Activated CD4-positive, alpha-beta T cell treated with anti-CD3 and anti-CD28 coated beads for 36 hours (primary cell): ENCODE measurements at places on chromosomes 4 and X.
A peak's percentile ranks its signal among the peaks of the same experiment; 100 is the strongest.

DNA sequence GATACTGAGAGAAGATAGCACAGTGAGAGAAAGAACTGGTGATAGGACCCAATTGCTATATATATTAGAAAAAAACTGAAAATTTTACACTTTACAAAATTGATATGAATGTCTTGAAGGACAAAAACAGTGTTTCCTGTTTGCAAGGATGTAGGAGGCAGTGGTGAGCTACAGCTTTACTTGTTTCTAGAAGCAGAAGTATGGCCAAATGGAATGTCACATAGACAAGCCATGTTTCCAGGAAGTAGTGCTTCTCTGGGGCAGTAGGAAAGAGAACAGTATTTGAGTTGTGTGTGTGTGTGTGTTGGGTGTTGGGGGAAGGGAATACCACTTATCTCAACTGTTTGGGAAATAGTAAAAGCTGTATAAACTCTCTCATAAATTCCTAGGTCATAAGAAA is 60.9 kb upstream of the IBSP start:
- no peak for DNase-seq
- H3K4me1 ChIP-seq, result no peaks in the 10 kb centered on the region
- H3K36me3 ChIP-seq, result no peaks in the 10 kb centered on the region
- no peak overlapping the region for H3K27ac ChIP-seq

DNA sequence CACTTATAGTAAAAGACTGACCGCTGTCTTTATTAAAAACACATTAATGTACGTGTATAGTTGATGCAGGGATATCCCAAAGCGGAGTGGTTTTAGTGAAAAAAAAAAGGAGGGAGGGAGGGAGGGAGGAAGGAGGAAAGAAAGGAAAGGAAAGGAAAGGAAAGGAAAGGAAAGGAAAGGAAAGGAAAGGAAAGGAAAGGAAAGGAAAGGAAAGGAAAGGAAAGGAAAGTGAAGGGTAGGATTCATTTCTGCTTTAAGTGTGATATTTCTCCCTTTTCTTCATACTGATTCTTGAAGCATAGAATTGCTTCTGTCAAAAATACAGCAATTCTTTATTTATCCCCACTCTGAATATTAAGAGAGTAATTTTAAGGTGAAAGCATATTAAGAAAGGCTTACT is 504.9 kb downstream of the PPP4R3C start:
- no peaks in the 10 kb centered on the region for H3K36me3 ChIP-seq
- no peak overlapping the region for H3K27ac ChIP-seq
- no peaks in the 10 kb centered on the region for H3K27me3 ChIP-seq
- DNase-seq, result no peak

GRCh38 chr4:184821242-184821641 is 4.5 kb downstream of the ACSL1 start:
- DNase-seq, result no peak
- H3K4me1 ChIP-seq, result peaks cover 56% of the 10 kb centered on the region

GRCh38 chr4:148776941-148777340 is 334.7 kb upstream of the NR3C2 start:
- no peaks in the 10 kb centered on the region for H3K36me3 ChIP-seq
- no peak overlapping the region for H3K4me3 ChIP-seq
- no peak overlapping the region for H3K27ac ChIP-seq
- H3K4me1 ChIP-seq, result no peaks in the 10 kb centered on the region

- no peaks in the 10 kb centered on the region for H3K4me1 ChIP-seq
- no peak overlapping the region for H3K27ac ChIP-seq
- no peaks in the 10 kb centered on the region for H3K27me3 ChIP-seq
- H3K4me3 ChIP-seq, result no peak overlapping the region
- DNase-seq, result no peak
These were observed 32.7 kb downstream of the SMARCAD1 start for GRCh38 chr4:94240384-94240783.

GRCh38 chrX:30577362-30577991 is at the start of gene TASL:
TSS of gene TASL (minus strand) at chrX:30577766. CDS start at chrX:30560355, 17,411 bp downstream.
- peak within 1 kb of the TSS; percentile 80 for H3K4me3 ChIP-seq
- H3K27me3 ChIP-seq, result no peaks in the 10 kb centered on the region
- H3K36me3 ChIP-seq, result peaks cover 5% of the 10 kb centered on the region
- H3K27ac ChIP-seq, result peak within 1 kb of the TSS; percentile 83

- H3K4me1 ChIP-seq, result no peaks in the 10 kb centered on the region
- no peaks in the 10 kb centered on the region for H3K36me3 ChIP-seq
- no peak for DNase-seq
- no peak overlapping the region for H3K27ac ChIP-seq
These were observed 41.8 kb downstream of the C4orf50 start for GRCh38 chr4:5976431-5976830.

GRCh38 chr4:153825126-153825525 is 36.2 kb upstream of the SFRP2 start:
- no peak overlapping the region for H3K4me3 ChIP-seq
- H3K27ac ChIP-seq, result no peak overlapping the region

DNA sequence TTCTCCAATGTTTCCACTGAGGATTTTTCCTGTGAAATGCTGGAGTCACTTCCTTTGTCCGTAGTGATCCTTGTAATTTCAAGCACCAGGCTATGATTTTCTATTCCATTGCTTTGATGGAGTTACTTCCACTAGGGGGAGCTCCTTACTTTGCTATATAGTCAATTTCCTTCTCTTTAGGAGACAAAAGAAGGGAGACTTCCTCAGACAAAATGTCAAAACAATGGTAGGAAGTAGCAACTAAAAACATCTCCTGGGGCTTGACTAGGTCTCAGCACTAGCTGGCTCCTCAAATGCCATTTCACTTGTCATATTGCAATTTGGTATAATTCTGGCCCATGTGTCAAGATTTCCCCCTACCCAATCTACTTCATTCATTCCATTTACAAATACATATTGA is 24.1 kb downstream of the ZCCHC12 start:
- no peak for DNase-seq
- H3K4me1 ChIP-seq, result no peaks in the 10 kb centered on the region
- H3K36me3 ChIP-seq, result no peaks in the 10 kb centered on the region
- no peak overlapping the region for H3K4me3 ChIP-seq
- no peaks in the 10 kb centered on the region for H3K27me3 ChIP-seq
- no peak overlapping the region for H3K27ac ChIP-seq

- H3K4me3 ChIP-seq, result no peak overlapping the region
- H3K4me1 ChIP-seq, result no peaks in the 10 kb centered on the region
- H3K27me3 ChIP-seq, result peaks cover 4% of the 10 kb centered on the region
- H3K27ac ChIP-seq, result no peak overlapping the region
- no peak for DNase-seq
- H3K36me3 ChIP-seq, result no peaks in the 10 kb centered on the region
These were observed 223.2 kb upstream of the CNKSR2 start for GRCh38 chrX:21151051-21151450.

GRCh38 chr4:1718095-1718850 is 2.9 kb downstream of the TMEM129 start:
- H3K27me3 ChIP-seq, result no peaks in the 10 kb centered on the region
- H3K4me3 ChIP-seq, result peak overlapping the region; percentile 84
- H3K36me3 ChIP-seq, result peaks cover 45% of the 10 kb centered on the region
- DNase-seq, result no peak
- H3K27ac ChIP-seq, result peak overlapping the region; percentile 5

DNA sequence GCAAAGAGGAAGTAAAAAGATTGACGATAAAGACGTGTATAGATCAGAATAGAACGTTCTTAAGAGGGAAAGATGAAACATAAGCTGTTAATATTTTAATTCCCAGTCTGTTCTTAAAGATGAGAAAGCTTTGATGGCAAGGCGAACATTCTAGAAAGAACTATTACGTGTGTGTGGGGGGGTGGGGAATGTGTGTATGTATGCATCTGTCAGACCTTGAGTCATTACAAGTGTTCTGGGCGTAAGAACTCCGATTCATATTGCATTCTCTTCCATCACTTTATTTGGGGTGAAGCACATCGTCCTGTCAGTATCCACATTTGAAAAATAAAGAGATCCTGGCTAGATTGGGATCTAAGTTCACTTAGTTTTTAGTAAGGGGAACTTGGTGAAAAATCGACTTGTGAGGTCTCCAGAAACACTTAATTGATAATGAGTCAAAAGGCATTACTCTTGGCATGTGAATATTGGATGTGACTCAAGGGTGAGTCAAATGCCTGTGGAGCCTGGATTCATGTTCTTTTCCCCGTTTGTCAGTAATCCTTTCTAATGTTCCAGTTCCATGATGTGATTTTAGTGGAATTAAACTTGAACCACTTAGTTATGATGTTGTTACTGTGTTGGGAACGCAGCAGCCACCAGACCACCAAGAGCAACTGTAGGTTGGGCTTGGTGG is 3.1 kb downstream of the SMS start:
- peak overlapping the region; percentile 83 for H3K4me3 ChIP-seq
- peaks cover 52% of the 10 kb centered on the region for H3K4me1 ChIP-seq
- H3K27me3 ChIP-seq, result no peaks in the 10 kb centered on the region
- peak overlapping the region; percentile 87 for H3K27ac ChIP-seq
- H3K36me3 ChIP-seq, result peaks cover 21% of the 10 kb centered on the region

DNA sequence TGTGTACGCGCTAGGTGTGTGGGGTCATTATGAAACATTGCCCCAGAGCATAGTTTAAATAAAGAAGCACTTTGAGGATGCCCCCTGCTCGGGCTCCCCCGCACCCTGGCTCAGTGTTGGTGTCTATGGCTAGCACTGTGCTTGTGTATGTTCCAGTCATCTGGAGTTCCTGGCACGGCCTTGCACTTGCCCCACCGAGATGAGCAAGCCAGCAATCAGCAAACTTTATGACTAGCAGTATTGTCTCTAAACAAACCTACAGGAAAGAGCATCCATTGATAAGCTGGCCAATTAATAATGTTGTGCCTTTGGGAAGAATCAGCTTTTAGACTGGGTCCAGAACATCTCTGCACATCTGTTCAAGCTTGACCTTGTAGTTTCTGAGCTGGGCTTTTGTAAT is 707 bp upstream of the SHROOM4 start:
- no peak overlapping the region for H3K27ac ChIP-seq
- H3K4me3 ChIP-seq, result no peak overlapping the region
- peaks cover 28% of the 10 kb centered on the region for H3K27me3 ChIP-seq
- no peaks in the 10 kb centered on the region for H3K36me3 ChIP-seq
- DNase-seq, result no peak

- DNase-seq, result no peak
- H3K36me3 ChIP-seq, result no peaks in the 10 kb centered on the region
- H3K4me3 ChIP-seq, result no peak overlapping the region
- no peaks in the 10 kb centered on the region for H3K4me1 ChIP-seq
- no peak overlapping the region for H3K27ac ChIP-seq
These were observed 1164.4 kb upstream of the IGFBP7 start for GRCh38 chr4:58274553-58274952.

GRCh38 chrX:31423609-31424189 is 351.9 kb upstream of the FTHL17 start:
- H3K27ac ChIP-seq, result no peak overlapping the region
- no peaks in the 10 kb centered on the region for H3K27me3 ChIP-seq
- H3K4me1 ChIP-seq, result no peaks in the 10 kb centered on the region
- DNase-seq, result peak; percentile 33

GRCh38 chr4:25884031-25884782 is 21.4 kb upstream of the SEL1L3 start:
- H3K4me1 ChIP-seq, result no peaks in the 10 kb centered on the region

GRCh38 chr4:170391066-170391740 is 301.4 kb upstream of the AADAT start:
- no peaks in the 10 kb centered on the region for H3K36me3 ChIP-seq
- no peaks in the 10 kb centered on the region for H3K27me3 ChIP-seq
- H3K27ac ChIP-seq, result no peak overlapping the region
- no peaks in the 10 kb centered on the region for H3K4me1 ChIP-seq
- DNase-seq, result no peak

DNA sequence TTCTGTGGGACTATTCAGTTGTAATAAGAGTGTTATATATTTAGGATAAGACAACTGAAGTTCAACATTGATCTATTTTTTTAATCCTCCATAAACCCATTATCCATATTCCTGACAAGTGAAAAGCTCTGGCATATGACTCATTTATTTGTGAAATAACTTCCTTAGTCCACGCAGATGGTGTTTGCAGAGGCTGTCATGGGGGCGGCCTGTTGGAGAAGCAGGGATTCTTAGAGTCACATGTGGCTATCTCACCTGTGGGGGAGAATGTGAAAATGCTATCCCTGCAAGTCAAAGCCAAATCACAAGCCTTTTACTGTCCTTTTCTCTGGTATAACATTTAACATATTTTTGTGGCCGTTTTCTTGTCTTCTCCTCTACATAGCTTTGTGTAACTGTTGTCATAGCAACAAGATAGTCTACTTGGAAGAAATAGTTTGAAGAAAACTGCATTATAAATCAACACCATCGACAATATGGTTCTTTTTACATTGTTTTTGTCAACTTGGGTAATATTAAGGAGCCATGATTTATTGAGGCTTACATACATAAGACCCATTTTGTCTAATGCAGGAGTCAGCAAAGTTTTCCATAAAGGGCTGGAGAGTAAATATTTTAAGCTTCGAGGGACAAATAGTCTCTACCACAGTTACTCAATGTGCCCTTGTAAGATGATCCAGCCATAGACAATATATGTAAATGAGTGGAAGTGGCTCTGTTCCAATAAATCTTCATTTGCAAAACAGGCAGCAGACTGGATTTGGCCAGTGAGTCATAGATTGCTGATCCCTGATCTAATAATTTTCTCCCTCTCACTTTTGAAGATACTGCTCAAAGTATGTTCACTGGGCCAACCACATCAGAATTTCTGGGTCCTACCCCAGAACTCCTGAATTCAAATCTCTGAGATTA is 395.0 kb downstream of the DTHD1 start:
- DNase-seq, result no peak
- H3K4me3 ChIP-seq, result no peak overlapping the region
- H3K27me3 ChIP-seq, result peaks cover 4% of the 10 kb centered on the region
- no peaks in the 10 kb centered on the region for H3K36me3 ChIP-seq

DNA sequence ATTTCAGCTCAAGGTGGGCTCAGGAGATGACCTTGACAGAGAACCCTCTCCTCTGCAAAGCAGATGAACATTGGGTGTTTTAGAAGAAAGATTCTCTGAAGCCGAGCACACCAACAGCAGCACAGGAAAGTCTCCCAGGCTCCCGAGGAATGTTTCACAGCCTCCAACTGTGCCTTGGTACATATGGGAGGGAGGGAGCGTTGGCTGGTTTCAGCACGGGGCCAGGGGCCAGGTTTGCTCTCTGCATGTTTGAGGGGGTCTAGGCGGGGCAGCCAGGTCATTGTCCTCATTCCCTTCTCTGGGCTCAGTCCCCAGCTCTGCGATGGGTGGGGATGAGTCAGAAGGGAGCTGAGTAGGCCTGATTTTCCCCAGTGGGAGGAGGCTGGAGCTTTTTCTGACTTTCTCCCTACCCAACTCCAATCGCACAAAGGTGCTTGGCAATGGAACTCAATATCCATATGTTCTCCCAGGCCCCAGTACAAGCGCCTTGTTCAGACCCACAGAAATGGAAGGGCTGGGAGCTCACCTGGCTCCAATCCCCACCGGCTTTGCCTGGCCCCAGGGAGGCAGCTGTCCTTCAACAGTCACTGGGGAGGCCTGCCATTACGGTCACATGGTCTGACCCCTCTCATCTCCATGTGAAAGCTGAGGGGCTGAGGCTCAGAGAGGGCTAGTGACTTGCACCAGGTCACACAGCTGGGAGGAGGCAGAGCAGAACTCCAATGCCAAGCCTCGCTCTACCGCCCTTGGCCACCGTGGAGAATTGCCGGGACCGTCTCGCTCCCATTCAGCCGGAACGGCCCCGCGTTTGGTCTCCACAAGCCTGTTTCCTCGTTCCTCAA is 108.4 kb upstream of the AFAP1 start:
- no peaks in the 10 kb centered on the region for H3K4me1 ChIP-seq
- no peak for DNase-seq
- H3K27me3 ChIP-seq, result no peaks in the 10 kb centered on the region

- H3K27ac ChIP-seq, result no peak overlapping the region
- H3K27me3 ChIP-seq, result no peaks in the 10 kb centered on the region
- H3K4me3 ChIP-seq, result no peak overlapping the region
- H3K4me1 ChIP-seq, result no peaks in the 10 kb centered on the region
- no peak for DNase-seq
These were observed 295.8 kb downstream of the GBA3 start for GRCh38 chr4:22988526-22988925.

GRCh38 chr4:79575709-79576428 is 167.8 kb upstream of the GK2 start:
- no peaks in the 10 kb centered on the region for H3K4me1 ChIP-seq
- no peak overlapping the region for H3K4me3 ChIP-seq
- H3K27ac ChIP-seq, result no peak overlapping the region
- H3K27me3 ChIP-seq, result no peaks in the 10 kb centered on the region
